ENCODE measurements at places on chromosomes 12 and 14.

- no peak for DNase-seq
These were observed 122.3 kb upstream of the RFLNA start for GRCh38 chr12:124172636-124173035.

- no peak for DNase-seq
These were observed 37.4 kb upstream of the BMP4 start for GRCh38 chr14:53993920-53994607.

GRCh38 chr12:98354520-98355035 lies 160.8 kb upstream of the TMPO start:
- DNase-seq = no peak

GRCh38 chr12:62843716-62844115 lies 91.2 kb downstream of the PPM1H start:
- DNase-seq = no peak

DNA sequence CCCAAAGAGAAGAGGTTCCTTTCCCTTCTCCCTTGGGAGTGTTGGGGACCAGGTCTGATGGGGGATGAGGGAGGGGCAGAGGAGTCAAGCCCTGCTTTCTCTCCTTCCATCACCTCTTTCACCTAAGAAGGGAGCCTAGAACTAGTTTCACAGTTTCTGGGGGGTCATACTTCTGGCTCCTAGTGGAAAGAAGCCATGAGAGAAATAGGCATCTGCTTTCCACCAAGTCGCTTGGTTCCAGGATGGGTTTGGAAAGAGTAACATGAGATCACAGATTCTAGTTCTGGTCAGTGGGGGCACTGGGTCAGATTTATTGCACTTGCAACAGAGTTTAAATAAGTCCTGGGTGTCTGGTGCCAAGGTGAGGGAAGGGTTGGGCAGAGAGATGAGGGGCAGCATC lies 10.5 kb upstream of the ZNF385A start:
- no peak for DNase-seq

GRCh38 chr14:77554816-77555599 lies 56.4 kb upstream of the ISM2 start:
- DNase-seq = no peak

- DNase-seq = no peak
These were observed 52.2 kb upstream of the DIO3 start for GRCh38 chr14:101508948-101509729.

DNA sequence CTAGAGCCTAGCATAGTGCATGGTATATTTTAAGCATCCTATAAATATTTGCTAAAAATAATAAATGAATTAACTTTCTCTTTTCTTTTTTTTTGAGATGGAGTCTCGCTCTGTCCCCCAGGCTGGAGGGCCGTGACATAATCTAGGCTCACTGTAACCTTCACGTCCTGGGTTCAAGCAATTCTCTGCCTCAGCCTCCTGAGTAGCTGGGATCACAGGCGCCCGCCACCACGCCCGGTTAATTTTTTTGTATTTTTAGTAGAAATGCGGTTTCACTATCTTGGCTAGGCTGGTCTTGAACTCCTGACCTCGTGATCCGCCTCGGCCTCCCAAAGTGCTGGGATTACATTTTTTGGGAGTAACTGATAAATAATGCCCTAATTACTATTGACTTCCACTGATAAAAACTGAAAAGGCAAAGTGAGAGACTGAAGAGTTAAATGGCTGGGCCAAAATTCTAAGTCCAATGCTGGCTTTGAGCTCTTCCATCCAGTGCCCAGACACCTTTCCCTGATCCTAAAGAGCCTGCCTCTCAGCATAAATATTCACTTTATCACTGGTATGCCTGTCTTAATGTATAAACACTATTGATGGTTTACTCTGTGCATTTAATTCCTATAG lies 213.0 kb upstream of the KRR1 start:
- no peak for DNase-seq

- DNase-seq = no peak
These were observed 47.0 kb downstream of the SLC8B1 start for GRCh38 chr12:113287899-113288282.

DNA sequence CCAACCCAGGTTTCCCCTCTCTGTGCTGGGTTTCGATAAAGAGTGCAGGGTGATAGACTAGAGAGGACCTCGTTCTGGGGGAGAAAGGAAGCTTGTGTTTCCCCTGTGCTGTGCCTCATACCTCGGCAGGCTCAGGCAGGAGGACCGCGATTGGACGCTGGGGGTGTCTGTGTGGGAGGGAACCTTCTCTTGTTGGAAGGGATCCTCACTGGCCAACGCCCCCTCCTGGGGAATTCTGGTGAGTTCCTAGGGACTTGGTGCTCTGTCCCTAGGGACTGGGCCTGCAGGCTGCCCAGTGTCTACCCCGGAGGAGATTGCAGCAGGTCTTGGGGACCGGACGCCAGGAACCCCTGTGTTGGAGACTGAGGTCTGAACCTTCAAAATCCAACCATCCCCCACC lies 157.4 kb upstream of the PRMT8 start:
- no peak for DNase-seq

GRCh38 chr14:71322655-71323250 lies 415.5 kb downstream of the PCNX1 start:
- peak; percentile 15 for DNase-seq

- DNase-seq = no peak
These were observed 12.8 kb downstream of the CLSTN3 start for GRCh38 chr12:7142809-7143465.

DNA sequence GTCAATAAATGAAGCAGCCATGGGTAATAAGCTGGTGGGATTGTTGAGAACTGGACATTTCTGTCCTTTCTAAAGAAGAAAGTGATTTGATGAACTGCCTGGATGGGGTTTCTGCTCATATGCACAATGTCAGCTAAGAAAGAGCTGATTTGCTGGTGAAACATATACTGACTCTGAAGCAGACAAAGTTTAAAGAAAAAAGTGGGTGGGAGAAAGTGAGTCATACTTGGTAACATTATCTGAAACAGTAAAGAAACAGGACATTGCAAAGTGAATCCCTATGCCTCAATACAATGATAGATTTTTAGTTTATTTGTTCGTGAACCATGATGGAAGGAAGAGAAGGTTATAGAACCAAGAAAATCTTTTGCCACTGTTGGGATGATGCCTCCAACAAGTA lies 95.6 kb upstream of the DNM1L start:
- no peak for DNase-seq

GRCh38 chr14:40986655-40987054 lies 620.0 kb upstream of the LRFN5 start:
- no peak for DNase-seq
